HT1080 (cell line): ENCODE measurements at places on chromosomes 6 and 20.

- no peak for DNase-seq
These were observed 62.2 kb upstream of the BMP2 start for GRCh38 chr20:6705106-6705766.

GRCh38 chr6:52554684-52555280 lies 22.1 kb downstream of the TRAM2 start:
- no peak for DNase-seq

DNA sequence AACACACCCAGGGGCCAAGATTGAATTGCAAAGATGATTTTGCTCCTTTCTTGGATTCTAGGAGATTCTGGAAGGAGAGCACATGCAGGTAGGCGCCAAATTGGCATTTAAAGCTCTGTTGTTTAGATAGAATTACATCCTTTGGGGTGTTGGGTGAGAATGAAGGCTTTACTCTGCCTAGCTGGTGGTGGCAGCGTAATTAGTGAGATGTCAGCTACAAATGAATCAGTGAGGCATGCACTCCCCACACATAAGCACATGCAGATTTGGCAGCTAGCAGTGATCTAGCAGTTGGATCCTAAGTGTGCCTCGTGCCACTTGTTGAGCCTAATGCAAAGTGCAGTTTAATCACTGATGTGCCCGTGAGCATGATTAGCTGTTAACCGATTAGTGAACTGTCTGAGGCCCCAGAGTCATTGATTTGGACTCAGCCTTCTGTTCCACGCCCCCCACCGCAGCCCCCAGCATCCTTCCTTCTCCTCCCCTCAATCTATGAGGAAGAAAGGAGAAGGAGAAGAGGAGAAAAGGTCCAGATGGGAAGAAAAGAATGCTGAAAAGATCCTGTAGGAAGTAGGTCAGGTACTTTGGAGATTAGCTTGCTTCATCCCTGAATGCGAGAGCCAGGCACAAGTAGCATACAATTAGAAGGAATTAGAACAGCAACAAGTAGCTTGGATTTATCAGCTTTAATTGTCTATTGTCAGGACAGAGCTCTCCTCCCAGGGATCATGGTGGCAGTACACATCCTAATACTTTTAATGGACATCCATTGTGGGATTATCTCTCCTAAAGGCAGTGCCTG lies 6.0 kb upstream of the PRDM1 start:
- no peak for DNase-seq

- DNase-seq: no peak
These were observed 41.9 kb upstream of the NOL4L start for GRCh38 chr20:32626859-32627636.

- DNase-seq: peak; percentile 58
These were observed 49.2 kb downstream of the SMPDL3A start for GRCh38 chr6:122838060-122838780.

DNA sequence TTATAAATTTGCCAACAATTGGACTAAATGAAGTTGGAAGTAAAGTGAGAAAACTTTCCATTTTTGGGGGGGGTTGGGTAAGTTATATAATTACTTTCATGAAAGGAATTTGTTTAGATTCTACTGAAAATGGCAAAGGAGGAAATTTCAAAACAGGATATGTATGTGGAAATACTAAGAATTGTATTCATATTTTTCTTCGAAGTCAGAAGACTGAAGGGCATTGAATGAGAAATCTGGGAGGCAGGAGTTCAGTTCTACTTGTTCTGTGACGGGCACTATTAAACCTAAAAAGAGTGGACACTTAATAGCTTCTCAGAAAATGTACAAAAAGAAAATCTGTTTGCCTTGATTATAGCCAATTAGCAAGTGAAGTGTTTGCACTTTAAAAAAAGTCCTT lies 114.7 kb downstream of the PRIM2 start:
- DNase-seq: no peak

- no peak for DNase-seq
These were observed 216.4 kb downstream of the DLL1 start for GRCh38 chr6:170074435-170074834.

DNA sequence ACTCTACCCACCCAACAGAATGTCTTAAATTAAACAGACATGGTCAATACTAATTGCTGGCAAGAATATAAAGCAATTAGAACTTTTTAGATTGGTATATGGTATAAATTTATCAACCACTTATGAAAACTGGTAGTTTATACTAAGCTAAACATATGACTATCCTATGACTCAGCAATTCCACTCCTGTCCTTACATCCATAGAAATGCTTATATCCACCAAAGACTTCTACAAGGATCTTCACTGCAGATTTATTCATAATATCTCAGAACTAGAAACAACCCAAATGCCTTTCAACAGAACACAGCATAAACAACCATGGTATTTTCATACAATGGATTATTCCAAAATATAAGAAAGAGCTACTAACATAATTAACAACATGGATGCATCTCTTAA lies 4.6 kb downstream of the ZNF184 start:
- no peak for DNase-seq

GRCh38 chr6:10583509-10583901 lies 62.4 kb downstream of the GCNT2 start:
- DNase-seq: no peak

GRCh38 chr6:168979254-168979653 lies 274.4 kb downstream of the THBS2 start:
- no peak for DNase-seq

- peak; percentile 12 for DNase-seq
These were observed 92.8 kb downstream of the ATRN start for GRCh38 chr20:3563548-3564177.

- no peak for DNase-seq
These were observed 92.3 kb downstream of the RFPL4B start for GRCh38 chr6:112439432-112439831.

DNA sequence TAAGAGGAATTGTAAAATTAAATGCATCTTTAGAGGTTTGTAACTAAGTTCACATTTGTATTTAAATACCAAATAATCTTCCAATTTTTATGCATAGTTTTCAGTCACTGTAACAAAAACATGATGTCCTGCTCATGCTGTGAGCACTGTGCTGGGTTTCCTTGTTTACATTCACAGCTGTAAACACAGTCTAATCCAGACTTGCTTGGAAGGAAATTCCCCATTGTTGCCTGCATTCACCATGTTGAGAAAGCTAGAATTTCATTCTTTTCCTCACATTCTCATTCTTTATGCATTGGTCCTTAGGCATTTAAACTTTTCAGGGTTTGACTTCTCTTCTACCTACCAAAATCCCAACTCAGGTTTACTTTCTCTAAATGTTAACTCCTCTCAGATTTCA lies 242.0 kb upstream of the TBX18 start:
- no peak for DNase-seq

- DNase-seq: no peak
These were observed 857.0 kb downstream of the KIF16B start for GRCh38 chr20:15716256-15716655.

GRCh38 chr6:107657755-107658461 lies 166.2 kb downstream of the SCML4 start:
- DNase-seq: peak; percentile 88

DNA sequence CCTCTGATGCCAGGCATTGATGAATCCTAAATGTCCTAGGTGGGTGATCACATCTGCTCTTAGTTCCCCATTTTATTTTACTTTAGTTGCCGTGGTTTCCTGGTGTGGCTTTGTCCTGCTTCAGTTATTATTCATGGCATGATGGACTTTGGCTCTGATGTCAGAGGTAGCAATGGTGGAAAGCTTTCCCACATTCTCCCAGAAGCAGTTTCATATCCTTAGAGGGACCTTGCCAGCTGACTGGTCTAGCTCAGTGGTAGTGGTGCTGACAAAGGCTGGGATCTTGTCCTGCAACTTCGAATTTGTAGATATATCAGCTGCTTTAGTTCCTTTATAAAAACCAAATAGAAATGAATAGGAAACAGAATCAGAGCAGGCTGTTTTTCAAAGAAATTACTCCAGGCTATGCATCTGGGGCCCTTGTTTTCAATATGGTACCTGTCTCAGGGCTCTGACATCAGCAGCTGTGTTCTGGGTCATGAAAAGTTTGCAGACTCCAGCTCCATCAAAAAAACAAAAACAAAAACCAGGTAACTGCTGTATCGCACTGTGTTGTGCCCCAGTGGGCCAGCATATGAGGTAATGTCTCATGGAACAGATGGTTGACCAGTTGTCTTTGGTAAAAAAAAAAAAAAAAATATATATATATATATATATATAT lies 133.7 kb downstream of the PLCB4 start:
- DNase-seq: peak; percentile 27

DNA sequence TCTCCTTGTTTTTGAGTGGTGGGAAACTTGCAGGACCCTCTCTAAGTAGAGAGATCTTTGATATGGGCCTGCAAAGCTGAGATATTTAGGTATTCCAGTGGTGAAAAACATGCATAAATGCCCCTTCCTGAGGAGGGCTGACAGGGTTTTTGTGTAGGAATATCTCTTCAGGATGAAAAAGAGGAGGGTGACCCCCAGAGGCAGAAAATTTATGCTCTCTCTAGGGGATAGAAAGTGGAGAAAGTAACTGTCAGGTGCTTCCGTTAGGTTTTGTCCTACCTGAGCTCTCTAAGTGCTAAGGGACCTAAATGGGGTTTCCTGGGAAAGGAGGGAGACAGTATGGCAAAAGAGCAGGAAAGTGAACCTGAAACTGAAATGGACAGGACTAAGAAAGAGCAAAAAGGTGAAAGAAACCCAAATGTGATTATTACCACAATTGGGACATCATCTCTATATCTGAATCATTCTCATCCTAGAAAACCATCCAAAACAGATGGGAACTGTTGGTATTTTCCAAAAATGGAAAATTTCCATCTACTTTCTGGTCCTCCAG lies 2.0 kb downstream of the COL19A1 start:
- no peak for DNase-seq
